ENCODE measurements at places on chromosomes 1 and 21. TPM values are rescaled to one million over a fixed set of nuclear protein-coding genes. Genes with fewer than 3 reads are reported as not detected.
A peak's percentile ranks its signal among the peaks of the same experiment; 100 is the strongest.

- no peak for DNase-seq
These were observed 133.7 kb downstream of the TENT5C start for GRCh38 chr1:117739504-117739903.

DNA sequence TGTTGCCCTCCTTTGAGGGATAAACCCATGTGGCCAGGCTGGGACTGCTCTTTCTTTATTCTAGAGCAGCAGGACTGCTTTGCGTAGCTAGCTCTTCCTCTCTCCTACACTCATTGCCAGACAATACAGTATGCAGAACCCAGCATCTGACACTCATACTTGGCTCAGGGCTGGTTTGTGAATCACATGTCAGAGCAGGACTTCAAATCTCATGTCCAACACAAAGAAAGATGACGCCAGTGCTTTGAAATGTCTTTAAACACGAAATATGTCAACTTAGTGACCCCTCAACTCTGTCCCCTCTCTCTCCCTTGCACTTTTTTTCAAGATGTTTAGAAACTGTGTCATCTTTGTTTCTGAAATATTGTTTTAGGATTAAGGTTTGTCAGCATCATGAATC lies 135.0 kb downstream of the TGFB2 start:
- DNase-seq = no peak

- no peak for DNase-seq
These were observed 234.0 kb downstream of the TM2D1 start for GRCh38 chr1:61490924-61491323.

Gene SLC1A7
- total RNA-seq = not detected

DNA sequence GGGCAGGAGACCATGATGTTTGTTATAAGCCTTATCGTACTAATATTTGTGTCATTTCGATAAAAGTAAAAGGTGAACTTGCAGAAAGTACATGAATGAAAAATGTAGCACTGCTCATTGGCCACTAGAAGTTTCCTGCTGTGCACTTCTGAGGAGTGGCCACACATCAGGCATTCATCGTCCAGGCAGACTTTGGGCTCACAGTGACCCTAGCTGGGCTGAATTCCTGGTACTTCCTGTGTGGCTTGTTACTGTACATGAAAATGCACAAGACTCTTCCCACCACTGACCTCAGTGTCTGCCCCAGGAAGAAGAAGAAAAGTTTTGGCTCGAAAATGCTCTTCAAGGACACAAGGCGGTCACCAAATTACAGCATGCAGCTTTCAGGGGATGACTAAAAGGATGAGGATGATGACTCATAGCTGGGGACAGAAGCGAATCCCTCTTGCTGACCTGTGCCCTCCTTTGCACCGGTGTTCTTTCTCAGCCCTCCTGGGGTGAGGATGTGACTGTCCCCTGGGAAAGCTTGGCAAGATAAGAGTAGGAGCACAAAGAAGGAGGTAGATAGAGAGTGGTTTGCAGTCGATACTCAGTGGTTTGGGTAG lies 252.4 kb upstream of the KAZN start:
- DNase-seq = no peak

DNA sequence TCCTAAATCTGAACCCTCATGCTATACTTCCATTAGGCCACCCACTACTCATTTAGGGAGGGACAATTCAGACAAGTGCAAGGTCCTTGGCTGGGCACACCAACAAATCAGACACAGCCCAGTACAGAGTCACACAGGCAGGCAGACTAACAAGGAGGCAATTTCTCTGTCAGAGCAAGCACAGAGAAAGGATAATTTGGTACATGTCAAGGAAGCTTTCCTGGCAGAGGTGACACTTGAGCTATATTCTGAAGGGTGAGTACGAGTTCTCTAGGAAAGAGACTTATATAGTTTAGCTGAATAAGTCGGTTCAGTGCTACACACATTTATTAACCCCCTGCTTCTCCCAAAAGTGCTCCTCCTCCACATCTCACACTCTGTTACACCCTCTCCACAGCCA lies 455.9 kb downstream of the OMA1 start:
- no peak for DNase-seq

Gene WDR64
- total RNA-seq = not detected

GRCh38 chr1:54275349-54275748 lies 75.4 kb downstream of the MRPL37 start:
- no peak for DNase-seq

DNA sequence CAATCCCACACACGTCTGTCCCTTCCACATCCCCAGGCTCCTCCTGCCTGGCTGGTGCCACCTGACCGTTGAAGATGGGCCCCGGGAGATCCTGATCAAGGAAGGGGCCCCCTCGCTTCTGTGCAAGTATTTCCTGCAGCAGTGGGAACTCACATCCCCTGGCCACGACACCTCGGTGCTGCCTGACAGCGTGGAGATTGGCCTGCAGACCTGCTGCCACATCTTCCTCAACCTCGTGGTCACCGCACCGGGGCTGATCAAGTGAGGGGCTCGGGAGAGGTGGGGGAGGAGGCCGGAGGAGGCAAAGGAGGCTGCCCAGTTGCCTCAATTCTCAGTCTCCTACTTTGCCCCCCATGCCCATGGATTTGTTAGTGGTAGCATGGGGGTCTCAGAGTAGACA lies 5.6 kb downstream of the NCDN start:
- DNase-seq = no peak

DNA sequence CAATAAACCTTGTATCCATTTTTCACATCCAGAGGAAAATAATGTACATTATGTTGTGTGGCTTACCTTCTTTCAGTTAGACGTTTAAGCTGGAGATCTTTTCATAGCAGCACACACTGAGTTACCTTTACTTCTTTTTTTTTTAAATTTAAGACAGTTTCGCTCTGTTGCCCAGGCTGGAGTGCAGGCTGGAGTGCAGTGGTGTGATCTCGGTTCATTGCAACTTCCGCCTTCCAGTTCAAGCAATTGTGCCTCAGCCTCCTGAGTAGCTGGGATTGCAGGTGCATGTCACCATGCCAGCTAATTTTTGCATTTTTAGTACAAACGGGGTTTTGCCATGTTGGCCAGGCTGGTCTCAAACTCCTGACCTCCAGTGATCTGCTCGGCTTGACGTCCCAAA lies 7.4 kb upstream of the CAMTA1 start:
- no peak for DNase-seq

GRCh38 chr1:24900486-24900849 lies 29.6 kb downstream of the RUNX3 start:
- peak; percentile 18 for DNase-seq

Gene SYTL1
- 136 TPM for total RNA-seq

Gene SYDE2
- total RNA-seq = 0.81 TPM

Gene FCGR2B
- total RNA-seq = 0.25 TPM

- no peak for DNase-seq
These were observed 61.3 kb upstream of the SDC3 start for GRCh38 chr1:30969903-30970302.

- no peak for DNase-seq
These were observed 82.0 kb upstream of the NFIA start for GRCh38 chr1:61000327-61000726.

DNA sequence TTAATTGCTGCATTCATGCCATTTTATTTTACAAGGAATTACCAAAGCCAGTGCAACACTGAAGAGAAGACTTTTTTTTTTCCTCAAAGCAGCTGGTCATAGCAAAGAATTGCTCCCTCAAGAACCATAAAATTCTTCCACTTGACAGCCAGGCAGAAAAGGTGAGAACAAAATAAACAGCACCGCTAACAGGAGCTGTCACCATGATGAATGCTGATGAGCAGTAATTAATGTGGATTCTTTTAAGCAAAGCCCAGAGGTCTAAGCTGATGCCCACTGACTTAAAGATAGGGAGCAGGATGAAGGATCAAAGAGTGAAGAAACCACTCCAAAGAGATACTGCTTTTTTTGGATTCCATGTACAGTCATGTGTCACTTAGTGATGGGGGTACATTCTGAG lies 428.4 kb downstream of the BRINP3 start:
- no peak for DNase-seq

Gene SRRM1
- 172 TPM for total RNA-seq

DNA sequence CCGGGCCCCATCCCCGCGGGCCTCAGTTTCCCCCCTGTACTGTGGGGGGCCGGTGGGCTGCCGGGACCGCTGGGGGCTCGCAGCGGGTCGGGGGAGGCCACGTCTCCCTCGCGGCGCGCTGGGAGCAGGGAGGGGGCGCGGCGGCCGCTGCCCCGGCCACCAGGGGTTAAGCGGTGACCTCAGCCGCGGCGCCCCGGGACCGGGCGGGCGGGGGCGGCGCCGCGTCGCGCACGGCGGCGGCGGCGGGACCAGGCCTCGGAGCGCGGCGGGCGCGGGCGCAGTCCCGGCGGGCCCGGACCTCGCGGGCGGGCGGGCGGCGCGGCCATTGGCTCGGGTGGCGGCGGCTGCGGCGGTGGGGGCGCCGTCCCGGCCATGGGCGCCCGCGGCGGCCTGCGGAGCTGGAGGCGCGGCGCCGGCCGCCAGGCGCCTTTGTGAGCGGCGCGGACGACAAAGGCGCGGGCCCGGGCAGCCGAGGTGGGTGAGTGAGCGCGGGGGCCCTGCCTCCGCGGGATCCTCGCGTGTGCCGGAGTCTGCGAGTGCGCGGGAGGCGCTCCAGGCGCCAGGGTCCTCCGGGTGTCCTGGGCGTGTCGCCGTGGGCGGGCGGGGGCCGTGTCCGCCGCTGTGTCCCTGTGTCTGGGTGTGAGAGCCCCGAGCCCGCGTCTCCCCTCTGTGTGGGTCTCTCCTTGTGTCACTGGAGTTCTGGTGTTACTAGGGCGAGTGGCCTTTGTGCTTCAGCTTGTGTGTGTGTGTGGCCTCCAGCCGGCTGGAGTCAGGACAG lies at the start of gene ARHGEF10L:
Gene ARHGEF10L (plus strand): TSS at position 222 of the 778 bp plus-strand sequence. CDS start 40,898 bp downstream, outside the sequence.
- no peak for DNase-seq

GRCh38 chr1:167412072-167412471 lies 106.3 kb downstream of the CD247 start:
- no peak for DNase-seq

GRCh38 chr1:94803517-94804441 lies 16.4 kb upstream of the SLC44A3 start:
- DNase-seq = no peak

DNA sequence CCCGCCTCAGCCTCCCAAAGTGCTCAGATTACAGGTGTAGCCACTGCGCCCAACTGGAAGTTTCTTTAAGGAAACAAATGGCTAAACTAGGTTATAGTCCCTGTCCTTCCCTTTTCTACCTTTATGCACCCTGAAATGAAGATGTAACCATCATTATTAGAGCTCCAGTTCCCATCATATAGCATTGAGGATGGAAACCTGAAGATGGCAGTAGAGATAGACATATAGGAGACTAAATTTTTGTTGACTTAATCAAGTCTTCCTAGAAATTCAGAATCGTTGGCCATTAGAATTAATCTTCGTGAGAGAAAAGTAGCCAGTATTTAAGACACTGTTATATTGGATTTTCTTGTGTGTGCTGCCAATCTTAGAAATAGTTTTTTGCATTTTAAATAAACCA lies 1016.3 kb upstream of the NCAM2 start:
- DNase-seq = no peak

- DNase-seq = peak; percentile 77
These were observed 74.6 kb downstream of the USP24 start for GRCh38 chr1:55140546-55140983.

Gene DENND2D
- total RNA-seq = 210 TPM

- no peak for DNase-seq
These were observed 5.8 kb upstream of the IKBKE start for GRCh38 chr1:206464456-206464964.

Gene HRNR
- not detected for total RNA-seq

DNA sequence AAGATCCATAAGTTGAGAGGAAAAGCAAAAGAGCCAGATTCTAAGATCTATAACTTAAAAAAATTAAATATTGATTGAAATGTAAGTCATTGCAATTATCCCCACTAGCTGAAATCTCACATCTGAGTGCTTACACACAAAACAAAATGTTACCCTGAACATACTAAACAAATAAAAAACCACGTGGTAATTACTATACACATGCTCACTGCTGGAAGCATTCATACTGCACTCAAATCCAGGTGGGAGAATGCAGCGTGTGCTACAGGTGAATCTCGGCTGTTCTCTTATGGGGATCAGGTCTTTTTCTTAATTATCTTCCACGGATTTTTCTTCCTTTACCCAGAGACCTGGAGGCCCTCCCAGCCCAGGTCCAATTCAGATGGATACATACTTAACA lies 74.3 kb downstream of the SDC3 start:
- DNase-seq = no peak

GRCh38 chr1:26161415-26162219 lies 2.7 kb downstream of the FAM110D start:
- DNase-seq = peak; percentile 35

Gene NGF
- total RNA-seq = not detected
